Stimulated activated CD4-positive, alpha-beta T cell treated with anti-CD3 and anti-CD28 coated beads, Interleukin-12 subunit alpha, Interleukin-12 subunit beta, amount 100 ng/mL, for 4 hours (primary cell): ENCODE measurements at places on chromosomes 6 and 20.
A peak's percentile ranks its signal among the peaks of the same experiment; 100 is the strongest.

- DNase-seq, result no peak
These were observed 215.4 kb downstream of the RFPL4B start for GRCh38 chr6:112562301-112563231.

DNA sequence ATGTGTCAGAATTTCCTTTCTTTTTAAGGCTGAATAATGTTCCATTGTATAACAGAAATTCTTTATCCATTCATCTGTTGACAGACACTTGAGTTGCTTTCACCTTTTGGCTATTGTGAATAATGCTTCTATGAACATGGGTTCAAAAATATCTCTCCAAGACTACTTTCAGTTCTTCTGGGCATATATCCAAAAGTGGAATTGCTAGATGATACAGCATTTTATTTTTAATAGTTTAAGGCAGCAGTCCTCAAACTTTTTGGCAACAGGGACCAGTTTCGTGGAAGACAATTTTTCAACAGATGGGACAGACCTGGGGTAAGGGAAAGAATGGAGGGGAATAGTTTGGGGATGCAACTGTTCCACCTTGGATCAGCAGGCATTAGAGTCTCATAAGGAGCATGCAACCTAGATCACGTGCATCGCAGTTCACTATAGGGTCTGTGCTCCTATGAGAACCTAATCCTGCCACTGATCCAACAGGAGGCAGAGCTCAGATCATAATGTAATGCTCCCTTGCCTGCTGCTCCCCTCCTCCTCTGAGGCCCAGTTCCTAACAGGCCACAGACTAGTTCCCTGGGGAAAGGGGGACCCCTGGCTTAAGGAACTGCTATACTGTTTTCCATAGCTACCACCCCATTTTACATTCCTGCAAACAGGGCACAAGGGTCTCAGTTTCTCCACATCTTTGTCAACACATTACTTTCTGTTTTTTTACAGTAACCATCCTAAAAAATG is 239.9 kb upstream of the RNF217 start:
- no peak for DNase-seq

DNA sequence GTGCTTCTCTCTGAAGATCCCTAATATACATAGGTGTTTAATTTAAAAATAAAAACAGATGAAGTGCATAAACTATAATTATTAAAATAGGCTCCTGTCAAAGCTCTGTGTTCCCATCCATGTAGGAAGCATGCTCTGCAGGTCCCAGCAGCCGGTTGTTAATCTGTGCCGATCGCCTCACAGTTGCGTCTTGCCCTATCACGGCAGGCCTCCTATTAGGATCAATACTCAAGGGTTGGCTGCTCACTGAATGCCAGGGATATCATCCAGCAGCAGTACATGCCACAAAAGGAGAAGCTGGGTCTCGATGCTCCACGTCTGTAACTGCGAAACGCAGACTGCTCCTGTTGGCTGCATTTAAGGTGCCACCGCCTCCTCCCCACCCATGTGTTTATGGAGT is 369.8 kb downstream of the CDH4 start:
- no peak for DNase-seq

GRCh38 chr6:61592238-61592637 is 693.8 kb downstream of the KHDRBS2 start:
- no peak for DNase-seq

- DNase-seq, result no peak
These were observed 26.0 kb upstream of the CCND3 start for GRCh38 chr6:41967312-41968287.

GRCh38 chr20:56361900-56362299 is 3.1 kb downstream of the FAM210B start:
- no peak for DNase-seq

GRCh38 chr6:108807928-108808327 is 40.3 kb upstream of the ARMC2 start:
- no peak for DNase-seq

DNA sequence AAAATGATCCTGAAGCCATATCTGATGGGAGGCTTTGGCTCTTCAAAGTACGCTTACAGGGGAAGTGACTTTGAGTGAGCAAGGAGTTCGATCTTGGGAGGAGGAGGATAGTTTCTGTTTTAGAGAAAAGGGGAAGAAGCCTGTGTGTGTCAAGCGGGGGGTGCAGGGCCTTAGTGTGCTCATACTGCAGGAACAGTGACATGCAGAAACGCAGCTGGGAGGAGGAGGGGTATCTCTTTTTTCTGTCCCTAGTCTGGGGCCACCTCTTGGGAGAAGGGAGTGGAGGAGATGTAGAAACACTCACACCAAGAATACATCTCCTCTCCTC is 19.8 kb downstream of the SIRPD start:
- DNase-seq, result no peak

GRCh38 chr6:89048288-89048923 is 32.1 kb upstream of the PNRC1 start:
- DNase-seq, result no peak

- DNase-seq, result no peak
These were observed 123.5 kb downstream of the GRM4 start for GRCh38 chr6:34022250-34022872.

DNA sequence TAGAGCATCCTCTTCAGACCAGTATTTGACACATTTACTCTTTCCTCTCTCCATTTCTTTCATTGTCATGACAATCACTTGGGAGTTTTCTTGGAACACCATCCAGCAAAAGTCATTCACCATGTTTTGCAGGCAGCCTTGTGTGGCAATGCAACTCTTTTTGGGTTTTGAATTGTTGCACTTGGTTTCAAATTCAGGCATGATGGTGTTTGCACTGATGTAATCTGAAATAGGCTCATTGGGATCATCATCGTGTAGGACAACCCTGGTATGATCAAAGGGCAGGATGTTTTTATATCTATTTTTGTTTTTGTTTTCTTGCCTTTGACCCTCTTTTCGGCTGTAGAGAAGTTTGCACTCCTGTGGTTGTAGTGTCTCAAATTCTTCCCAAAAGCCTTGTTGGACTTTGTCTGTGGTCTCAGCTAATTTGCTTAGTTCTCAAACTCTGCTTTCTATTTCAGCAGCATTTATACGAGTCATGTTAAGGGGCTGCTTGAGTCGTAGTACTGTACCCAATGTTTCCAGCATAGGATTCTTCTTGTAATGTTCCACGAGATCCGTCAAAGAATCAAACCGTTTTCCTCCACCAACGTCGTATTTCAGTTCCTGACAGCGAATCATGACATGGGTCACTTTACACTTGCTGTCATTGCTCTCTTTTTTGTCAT is 160.8 kb upstream of the TNFAIP3 start:
- DNase-seq, result no peak

GRCh38 chr20:41476013-41476441 is 109.4 kb upstream of the EMILIN3 start:
- DNase-seq, result no peak

GRCh38 chr6:30884521-30885480 is 482 bp downstream of the DDR1 start:
- peak; percentile 41 for DNase-seq

GRCh38 chr6:8939615-8940014 is 504.3 kb upstream of the SLC35B3 start:
- DNase-seq, result no peak

GRCh38 chr6:45078432-45078831 is 249.7 kb upstream of the RUNX2 start:
- DNase-seq, result no peak

- no peak for DNase-seq
These were observed 8.7 kb downstream of the GCM1 start for GRCh38 chr6:53139841-53140413.

DNA sequence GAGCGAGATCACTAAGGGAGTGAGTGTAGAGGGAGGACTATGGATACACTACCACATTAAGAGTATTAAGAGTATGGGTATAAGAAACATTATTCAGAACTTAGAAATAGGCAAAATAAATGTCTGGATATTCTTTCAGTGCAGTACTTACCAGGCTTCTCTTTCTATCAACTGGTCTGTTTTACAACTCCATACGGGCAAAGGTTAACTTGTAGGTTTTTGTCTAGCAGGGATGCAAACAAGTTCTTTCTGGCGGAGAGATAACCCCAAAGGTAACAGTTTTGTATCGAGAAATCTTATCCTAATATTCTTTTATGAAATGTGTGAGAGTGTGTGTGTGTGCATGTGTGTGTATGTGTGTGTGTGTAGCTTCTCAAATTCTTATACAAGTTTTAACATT is 186.2 kb downstream of the ARHGAP18 start:
- no peak for DNase-seq

GRCh38 chr6:44065443-44066140 is 61.7 kb downstream of the MRPL14 start:
- DNase-seq, result no peak

DNA sequence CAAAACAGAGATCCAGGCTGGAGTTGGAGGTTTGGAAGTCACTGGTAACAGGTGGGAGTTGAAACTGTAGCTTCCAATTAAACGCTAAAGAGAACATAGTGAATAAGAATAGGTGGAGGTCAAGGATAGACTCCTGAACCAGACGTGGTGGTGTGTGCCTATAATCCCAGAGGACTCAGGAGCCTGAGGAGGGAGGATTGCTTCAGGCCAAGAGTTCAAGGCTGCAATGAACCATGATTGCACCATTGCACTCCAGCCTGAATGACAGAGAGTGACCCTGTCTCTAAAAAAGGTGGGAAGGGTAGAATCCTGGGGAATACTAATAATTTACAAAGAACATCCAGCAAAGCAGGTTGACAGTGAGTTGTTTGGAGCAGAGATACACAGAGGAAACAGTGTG is 13.6 kb downstream of the NRSN1 start:
- no peak for DNase-seq

- DNase-seq, result no peak
These were observed 3.0 kb downstream of the DEFB115 start for GRCh38 chr20:31260326-31260932.

DNA sequence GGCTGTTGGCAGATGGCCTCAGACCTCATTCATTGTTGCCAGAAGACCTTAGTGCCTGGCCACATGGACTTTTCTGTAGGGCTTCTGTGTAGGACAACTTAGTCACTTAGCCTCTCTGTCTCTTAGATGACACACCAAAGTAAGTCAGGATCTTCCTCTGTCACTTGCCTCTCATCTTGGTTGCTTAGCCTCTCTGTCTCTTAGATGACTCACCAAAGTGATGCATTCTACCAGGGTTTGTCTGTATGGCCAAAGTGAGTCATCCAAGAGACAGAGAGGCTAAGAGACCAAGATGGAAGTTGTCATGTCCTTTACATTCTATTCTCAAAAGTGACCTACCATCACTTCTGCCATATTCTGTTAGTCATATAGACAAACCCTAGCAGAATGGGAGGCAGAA is 255.9 kb upstream of the DEFB112 start:
- no peak for DNase-seq

DNA sequence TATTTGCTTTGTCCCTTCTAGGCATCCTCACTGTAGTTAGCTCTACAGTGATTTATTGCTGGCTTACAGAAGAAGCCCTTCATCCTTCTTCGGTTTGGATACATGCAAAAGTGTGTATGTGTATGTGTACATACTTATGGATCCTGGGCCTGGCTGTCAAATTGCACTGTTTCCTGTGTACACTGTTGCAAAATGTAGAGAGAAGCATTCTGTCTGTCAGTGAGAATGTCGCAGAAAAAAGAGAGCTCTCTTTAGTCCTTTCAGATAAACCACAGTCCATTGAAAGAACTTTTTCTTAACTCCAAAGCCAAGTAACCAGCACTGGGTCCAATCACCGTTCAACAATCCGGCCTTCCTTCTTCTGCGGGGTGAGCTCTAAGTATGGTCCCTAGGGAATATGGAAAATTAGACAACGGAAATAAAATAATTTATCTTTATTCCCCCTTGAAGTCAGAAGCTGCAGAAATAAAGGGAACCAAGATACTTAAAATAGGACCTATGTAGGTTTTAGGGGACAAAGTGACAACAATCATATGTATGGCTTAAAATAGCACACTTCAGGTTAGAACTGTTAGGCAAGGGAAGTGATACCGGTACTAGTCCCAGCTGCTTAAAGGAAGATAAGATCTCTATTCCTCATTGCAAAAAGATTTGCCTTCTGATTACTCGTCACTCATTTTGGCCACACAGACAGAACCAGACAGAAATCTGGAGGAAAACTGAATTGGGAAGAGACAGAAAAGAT is 107.0 kb downstream of the CD83 start:
- DNase-seq, result no peak

GRCh38 chr6:106804346-106805335 is 169.9 kb downstream of the CD24 start:
- DNase-seq, result no peak

DNA sequence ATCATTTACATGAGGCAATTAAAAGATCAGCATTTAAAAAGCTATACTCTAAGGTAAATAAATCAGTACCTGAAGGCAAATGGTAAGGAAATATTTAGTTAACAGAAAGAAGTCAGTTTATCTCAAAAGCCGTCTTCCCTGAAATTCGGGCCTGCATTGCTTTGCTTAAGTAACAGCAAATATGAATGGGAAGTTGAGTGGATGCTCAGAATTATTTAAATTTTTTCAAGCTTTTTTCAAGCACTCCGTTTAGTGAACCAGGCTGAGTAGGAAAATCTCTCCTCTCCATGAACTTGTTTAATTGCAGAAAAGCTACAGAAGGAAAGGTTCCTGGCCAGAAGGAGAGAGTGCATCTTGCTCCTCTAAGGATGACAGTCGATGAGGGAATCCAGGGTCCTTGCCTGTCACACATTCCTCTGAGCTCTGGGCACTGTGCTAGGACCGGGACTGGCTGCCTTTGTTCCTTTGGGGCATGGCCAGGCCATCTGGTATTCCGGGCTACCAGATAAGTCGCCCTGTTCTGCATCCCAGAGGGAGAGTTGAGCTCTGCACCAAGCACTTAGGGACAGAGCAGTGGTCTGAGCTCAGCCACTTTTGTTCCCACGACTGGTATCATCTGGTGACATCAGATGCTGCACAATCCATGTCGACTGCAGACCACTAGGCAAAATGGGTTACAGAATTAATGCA is 77.6 kb downstream of the RIN2 start:
- DNase-seq, result no peak

- no peak for DNase-seq
These were observed 105.1 kb downstream of the SLC23A2 start for GRCh38 chr20:4896119-4896702.

GRCh38 chr20:17357238-17357637 is 130.4 kb downstream of the PCSK2 start:
- DNase-seq, result no peak

GRCh38 chr20:17619351-17620093 is 49.6 kb downstream of the DSTN start:
- no peak for DNase-seq

DNA sequence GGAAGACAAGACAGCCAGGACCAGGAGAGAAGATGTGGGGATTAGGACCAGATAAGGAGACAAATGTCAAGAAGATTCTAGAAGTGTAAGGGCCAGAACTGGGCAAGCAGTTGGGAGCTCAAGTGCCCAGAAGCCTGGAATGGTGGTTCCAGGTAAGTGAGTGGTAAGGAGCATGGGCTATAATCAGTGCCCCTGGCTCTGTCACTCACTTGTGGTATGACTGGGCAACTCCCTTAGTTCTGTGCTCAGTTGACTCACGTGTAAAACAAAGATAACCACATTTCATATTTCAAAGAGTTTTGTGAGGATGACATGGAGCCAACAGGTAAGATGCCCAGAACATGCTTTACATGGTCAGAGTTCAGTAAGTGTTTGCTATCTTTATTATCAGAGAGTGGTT is 11.2 kb downstream of the CCDC167 start:
- no peak for DNase-seq
